Fibroblast of skin of scalp (primary cell): ENCODE measurements at places on chromosomes 16 and 17.

GRCh38 chr16:4016005-4016352 lies 100.3 kb downstream of the ADCY9 start:
- no peak for DNase-seq

DNA sequence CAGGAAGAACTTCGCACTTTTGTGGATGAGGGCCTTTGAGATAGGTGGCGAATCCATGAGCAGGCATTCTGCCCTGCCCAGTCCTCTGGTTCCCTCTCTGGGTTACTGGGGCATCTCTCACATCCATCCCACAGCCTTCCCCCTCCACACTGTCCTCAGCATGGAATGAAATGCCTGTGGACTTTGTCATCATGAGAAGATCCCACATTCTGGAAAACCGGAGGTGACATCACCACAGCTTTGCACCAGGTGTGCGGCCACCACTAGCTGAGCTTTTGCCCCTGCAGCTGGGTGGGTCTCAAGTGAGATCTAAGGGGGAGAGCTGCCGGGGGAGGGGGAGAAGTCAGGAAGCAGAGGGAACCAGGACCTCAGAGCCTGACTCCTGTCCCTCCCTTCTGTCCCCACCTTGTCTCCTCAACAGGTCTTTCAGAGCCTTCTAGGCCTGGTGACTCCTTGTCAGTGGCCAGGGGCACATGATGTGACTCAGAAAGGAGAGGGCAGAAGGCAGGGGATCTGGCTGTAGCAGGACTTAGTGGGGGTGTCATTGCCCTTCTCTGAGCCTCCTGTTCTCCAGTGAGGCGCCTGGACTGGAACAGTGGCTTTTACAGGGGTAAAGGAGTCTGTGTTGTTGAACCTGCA lies 40.0 kb upstream of the DLX4 start:
- peak; percentile 56 for DNase-seq

- DNase-seq: no peak
Measured at GRCh38 chr16:70730031-70730430, 44.2 kb upstream of the MTSS2 start.

- DNase-seq: no peak
Measured at GRCh38 chr16:6110346-6110745, 1012.8 kb upstream of the EEF2KMT start.

GRCh38 chr16:12113523-12114345 lies 137.2 kb downstream of the SNX29 start:
- peak; percentile 49 for DNase-seq

GRCh38 chr16:79362300-79362970 lies 238.1 kb downstream of the MAF start:
- DNase-seq: no peak

DNA sequence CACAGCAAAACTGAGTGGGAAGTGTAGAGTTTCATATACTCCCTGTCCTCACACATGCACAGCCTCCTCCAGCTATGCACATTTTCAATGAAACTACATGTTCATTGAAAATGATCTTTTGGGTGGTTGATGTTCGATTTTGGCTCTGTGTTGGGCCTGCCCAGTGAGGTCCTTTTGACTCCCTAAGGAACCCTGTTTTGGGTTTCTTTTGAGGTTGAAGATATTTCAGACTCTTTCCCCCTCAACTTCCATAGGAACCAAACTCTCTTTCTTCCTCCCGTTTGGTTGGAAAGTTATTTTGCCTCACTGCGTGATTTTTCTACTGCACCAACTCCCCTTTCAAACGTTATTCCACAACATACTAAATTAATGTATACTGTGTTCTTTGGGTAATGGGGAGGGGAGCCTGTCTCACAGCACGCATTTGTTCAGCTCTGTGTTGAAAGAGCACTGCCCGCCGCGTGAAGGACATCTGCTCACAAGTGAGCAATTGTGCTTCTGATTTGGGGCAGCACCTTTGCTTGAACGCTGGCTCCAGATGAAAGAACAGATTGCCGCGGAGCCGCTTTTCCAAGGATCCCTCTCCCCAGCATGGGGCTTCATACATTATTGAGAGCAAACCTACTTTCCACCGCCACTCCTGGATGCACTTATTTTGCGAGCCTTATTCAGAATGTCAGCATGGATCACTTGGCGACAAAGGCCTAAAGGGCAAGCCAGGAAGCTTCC lies 385.9 kb downstream of the WWOX start:
- no peak for DNase-seq

DNA sequence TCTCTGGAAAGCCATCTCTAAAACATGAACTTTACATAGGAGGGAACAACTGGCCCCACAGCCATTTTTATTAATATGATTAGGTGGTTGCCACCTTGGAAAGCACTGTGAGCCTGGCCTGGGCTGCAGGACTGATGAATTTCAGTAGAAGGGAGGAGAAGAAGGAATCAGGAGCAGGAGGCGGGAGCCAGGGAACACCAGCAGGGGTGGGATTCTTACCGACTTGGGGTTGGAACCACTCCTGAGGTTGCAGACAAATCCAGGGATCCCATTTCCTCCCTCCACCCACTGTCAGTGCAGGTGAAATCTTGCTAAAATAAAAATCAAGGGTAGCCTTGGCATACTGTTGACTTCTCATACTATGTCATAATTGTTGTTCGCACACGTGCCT lies 16.9 kb upstream of the MAP3K14 start:
- no peak for DNase-seq

DNA sequence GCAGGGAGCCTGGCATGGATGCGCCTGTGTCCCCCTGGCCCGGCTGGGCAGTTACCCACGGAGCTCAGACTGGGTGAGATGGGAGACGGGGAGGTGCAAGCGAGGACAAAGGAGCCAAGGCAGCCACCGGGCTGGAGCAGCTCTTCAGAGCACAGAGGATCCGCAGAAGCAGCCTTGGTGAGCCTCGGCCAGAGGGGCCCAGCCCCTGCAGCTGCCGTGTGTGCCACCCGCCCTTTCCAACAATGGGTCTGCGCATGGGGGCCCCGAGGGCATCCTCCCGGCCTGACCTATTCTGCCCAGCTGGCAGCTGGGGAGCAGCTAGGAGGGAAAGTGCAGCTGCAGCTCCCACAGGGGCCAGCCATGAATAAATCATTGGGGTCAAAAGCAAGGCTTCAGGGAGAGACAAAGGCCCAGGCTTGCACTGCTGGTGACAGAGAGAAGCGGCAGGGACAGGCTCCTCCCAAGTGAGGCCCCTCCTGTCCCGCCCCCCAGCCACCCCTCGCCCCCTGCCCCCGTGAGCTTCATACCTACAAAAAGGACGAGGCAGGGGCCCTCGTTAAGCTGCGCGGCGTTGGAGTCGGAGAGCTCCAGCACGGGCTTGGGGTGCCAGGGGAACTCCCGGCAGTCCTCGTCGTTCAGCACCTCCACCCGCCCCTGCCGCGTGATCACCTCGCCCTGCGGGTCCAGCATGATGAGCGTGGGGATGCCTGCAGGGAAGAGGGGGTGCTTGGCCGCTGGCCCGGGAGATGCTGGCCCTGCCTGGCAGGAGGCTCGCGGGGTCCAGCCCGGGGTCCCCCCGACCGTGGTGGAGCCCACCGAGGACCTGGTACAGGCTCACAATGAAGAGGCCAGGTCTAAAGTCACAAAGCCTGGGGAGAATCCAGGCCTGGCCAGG lies 22.6 kb downstream of the MRM3 start:
- no peak for DNase-seq

GRCh38 chr16:84631886-84632285 lies 14.0 kb upstream of the COTL1 start:
- no peak for DNase-seq

DNA sequence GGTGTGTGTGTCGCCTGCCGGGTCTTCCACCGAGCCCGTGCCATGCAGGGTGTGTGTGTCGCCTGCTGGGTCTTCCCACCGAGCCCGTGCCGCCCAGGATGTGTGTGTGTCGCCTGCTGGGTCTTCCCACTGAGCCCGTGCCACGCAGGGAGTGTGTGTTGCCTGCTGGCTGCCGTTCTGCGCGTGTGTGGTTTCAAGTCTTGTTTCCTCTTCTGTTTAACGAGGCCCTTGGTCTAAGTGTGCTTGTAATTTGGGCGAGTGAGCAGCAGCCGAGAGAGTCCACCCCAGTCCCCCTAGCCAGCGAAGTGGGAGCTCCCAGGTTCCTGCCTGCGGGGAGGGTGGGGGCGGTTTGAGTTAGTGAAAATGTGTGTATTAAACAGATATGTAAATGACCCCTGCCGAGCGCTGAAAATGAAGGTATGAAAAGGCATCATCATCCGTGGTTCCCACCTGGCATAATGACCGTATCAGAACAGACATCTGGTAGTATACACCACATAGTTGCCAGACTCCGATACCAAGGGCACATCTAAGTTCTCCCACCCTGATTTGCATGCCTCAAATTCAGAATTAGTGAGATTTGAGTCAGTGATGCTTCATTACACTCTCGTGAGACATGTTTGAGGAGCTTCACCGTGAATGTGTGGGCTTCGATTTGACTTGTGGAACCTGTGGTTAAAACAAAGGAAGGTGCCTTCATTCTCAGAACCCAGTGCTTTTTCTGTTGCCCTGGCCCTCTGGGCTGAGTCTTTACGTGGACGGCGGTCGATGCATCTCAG lies 114.5 kb upstream of the CHMP6 start:
- DNase-seq: no peak

DNA sequence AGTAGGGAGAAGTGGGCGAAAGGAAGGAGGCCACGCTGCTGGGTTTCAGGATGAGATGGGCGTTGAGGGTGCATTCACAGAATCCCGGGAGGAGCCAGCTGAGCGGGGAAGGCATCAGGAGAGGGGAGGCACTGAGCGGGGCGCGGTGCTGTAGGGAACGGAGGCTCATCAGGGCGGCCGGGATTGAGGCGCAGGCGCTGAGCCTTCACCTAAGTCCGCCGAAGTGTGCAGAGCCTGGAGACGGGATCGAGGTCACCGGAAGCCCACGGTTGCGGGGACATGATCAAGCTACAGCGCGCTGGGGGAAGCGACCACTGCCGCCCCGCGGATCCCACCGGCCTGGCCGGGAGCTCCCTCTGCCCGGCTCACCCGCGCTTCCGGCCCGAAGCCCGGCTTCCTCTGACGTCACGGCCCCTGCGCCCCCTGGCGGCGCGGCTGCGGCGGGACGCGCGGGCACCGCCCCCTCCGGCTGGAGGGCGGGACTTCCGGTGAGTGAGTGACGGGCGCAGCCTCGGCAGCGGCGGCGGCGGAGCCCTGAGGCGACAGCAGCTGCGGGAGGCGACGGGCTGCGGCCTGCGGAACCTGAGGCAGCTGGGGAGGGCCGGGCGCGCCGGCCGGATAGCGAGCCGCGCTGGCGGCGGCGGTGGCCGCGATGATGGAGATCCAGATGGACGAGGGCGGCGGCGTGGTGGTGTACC lies at the start of gene MAPK8IP3:
Gene MAPK8IP3 (plus strand): TSS at position 508 of the 698 bp plus-strand sequence. CDS start 145 bp downstream, at position 653.
- peak; percentile 90 for DNase-seq

GRCh38 chr16:86634292-86634691 lies 55.9 kb downstream of the FOXL1 start:
- DNase-seq: peak; percentile 59

DNA sequence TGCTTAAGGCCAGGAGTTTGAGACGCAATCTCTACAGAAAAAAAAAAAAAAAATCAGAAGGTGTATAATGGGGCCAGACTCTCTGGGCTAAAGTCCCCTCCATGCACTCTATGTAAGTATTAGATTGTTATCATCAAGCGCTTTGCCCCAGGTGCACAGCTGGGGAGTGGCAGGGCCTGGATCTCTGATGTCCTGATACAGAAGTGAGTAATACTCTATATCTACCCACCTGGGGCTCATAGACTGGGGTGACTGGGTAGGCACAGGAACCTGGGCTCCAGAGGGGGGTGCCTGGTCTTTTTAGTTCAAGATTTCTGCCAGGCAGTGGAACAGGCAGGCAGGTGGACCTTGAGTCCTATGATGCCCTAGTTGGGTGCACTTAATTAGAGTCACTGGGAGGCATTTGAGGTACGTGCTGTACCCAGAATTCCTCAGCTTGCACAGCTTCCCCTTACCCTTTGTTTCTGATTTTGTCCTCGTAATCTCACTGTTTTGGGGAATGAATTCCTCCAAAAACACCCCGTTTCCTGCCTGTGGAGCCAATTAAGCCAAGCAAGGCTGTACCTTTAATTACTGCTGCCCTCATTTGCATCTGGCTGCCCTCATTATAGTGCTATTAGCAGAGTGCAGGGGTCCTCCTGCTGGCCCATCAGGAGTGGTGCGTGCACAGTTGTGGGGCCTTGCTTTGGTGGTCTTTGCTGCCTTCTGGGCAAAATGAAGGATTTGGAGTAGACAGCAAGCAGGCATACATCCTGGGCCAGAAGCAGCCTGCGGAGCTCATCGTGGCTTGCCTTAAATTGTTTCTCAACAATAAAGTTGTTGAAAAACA lies 239.0 kb downstream of the SNX29 start:
- no peak for DNase-seq

DNA sequence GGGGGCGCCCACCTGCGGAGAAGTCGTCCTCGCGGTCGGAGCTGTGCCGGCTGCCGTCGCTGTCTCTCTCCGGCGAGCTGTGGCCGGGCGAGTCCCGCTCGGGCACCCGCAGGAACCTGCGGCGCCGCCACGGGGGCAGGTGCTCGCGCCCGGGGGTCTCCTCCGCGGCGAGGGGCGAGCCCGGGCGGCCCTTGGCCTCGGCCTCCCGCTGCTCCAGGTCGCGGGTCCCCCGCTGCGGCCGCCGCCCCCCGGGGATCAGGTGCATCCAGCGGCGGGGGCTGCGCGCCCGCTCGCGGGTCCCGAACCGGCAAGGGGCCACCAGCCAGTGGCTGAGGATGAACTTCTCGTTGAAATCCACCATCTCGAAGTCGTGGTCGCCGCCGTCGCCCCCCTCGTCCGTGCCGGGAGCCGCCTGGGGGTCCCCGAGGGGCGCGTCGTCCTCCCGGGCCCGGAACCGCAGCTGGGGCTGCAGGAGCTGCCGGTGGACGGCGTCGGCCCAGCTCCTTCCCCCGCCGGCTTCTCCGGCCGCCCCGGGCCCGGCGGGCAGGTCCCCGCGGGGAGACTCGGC lies 41.4 kb upstream of the BHLHA9 start:
- no peak for DNase-seq

GRCh38 chr16:49664221-49665215 lies 191.4 kb downstream of the ZNF423 start:
- DNase-seq: no peak

DNA sequence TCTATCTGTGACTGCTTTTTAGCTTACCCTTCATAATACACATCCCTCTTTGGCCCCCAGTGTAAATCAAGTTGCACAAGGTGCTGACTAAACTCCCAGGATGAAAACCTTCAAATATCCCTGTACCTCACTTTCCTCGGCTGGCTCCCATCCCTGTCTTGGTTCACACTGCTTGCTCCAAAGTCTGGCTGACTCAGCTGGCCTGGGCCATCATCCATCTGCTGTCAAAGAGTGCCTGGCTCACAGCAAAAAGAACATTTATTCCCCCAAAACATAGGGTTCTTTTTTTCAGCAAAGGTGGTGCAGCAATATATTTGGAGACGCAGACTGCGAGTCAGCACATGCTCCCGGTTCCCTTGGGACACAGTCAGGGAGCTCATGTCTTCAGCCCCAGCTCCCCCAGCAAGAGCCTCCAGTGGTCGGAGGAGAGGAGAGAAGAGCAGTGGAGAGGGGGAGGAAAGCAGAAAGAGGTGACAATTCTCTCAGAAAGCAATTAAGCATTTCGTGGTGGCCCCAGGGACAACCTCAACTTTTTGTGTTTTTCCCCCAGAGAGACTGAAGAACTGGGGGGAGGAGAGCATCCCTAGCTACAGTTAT lies 26.1 kb downstream of the GPR142 start:
- peak; percentile 26 for DNase-seq
